ENCODE measurements at places on chromosomes 6 and 20.

- no peak for DNase-seq
These were observed 54.1 kb upstream of the PDE7B start for GRCh38 chr6:135797361-135797760.

DNA sequence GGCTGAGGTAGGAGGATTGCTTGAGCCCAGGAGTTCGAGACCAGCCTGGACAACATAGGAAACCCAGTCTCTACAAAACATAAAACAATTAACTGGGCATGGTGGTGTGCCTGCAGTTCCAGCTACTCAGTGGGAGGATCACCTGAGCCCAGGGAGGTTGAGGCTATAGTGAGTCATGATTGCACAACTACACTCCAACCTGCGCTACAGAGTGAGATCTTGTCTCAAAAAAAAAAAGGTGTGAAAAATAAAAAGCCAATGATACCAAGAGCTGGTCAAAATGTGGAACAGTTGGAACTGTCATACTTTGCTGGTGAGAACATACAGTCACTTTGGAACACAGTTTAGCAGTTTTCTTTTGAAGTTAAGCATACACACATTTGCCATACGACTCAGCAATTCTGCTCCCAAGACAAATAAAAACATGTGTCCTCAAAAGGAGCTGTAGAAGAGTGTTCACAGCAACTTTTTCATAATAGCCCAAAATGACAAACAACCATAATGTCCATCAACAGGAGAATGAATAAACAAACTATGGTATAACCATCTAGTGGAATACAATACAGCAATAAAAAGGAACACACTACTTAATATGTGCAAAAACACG lies 21.6 kb upstream of the FKBP5 start:
- DNase-seq, result no peak

DNA sequence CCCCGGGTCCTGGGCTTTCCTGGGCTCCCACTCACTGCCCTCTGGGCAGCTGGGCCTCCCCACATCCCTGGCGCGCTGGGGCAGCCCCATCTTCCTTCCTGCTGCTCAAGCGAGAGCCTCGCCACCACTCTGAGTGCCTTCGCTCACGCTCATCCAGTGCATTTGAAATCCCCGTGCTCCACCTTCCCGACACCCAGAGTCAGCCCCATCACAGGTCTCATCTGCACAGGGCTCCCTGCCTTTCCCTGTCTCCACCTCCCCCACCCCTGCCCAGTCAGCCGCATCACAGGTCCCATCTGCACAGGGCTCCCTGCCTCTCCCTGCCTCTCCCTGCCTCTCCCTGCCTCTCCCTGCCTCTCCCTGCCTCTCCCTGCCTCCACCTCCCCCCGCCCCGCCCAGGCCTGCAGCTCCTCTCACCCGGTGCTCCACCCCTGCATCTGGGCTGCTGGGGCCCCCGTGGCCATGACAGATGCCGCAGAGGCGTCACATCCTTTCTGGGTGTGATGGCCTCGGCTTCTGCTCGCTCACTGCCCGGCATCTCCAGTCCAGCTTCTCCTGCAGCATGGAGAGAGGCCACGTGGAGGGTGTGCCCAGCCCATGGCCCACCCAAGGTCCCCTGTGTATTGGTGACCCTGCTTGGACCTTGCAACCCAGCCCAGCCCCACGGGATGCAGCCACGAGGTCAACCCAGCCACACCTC lies 9.0 kb upstream of the BHLHE23 start:
- no peak for DNase-seq

GRCh38 chr6:137227871-137228302 lies 8.7 kb upstream of the IFNGR1 start:
- no peak for DNase-seq

DNA sequence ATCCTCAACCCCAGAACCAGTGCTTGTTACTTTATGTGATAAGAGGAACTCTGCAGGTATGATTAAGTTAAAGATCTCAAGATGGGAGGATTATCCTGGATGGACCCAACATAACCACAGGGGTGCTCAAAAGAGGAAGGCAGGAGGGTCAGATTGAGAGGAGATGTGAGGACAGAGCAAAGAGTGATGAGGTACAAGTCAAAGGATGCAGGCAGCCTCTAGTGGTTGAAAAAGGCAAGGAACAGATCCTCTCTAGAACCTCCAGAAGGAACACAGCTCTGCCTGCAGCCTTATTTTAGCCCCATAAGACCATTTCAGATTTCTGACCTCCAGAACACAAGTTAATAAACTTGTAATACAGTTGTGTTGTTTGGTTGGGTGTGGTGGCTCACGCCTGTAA lies 41.2 kb downstream of the PDSS2 start:
- DNase-seq, result no peak

GRCh38 chr20:921068-921467 lies 4.9 kb upstream of the ANGPT4 start:
- DNase-seq, result no peak

GRCh38 chr6:71367756-71368155 lies 79.1 kb downstream of the OGFRL1 start:
- DNase-seq, result no peak

- peak; percentile 25 for DNase-seq
These were observed 229.6 kb downstream of the FOXC1 start for GRCh38 chr6:1839361-1839760.

DNA sequence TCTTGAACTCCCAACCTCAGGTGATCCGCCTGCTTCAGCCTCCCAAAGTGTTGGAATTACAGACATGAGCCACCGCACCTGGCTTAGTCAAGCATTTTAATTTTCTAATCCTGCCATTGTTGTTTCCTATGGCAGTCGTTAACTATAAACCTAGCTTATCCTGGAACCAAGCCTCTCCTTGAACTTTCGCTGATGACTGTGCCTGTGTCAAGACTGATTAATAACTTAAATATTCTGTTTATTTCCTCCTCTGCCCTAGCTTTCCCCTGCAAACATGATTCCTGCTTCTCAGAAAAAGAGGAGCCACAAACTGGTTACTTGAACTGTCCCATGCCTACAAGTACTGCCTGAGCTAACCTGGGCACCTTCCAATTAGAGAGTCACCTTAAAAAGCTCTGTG lies 1.5 kb downstream of the VNN1 start:
- no peak for DNase-seq

- DNase-seq, result no peak
These were observed 96.0 kb upstream of the PRND start for GRCh38 chr20:4625687-4626086.

DNA sequence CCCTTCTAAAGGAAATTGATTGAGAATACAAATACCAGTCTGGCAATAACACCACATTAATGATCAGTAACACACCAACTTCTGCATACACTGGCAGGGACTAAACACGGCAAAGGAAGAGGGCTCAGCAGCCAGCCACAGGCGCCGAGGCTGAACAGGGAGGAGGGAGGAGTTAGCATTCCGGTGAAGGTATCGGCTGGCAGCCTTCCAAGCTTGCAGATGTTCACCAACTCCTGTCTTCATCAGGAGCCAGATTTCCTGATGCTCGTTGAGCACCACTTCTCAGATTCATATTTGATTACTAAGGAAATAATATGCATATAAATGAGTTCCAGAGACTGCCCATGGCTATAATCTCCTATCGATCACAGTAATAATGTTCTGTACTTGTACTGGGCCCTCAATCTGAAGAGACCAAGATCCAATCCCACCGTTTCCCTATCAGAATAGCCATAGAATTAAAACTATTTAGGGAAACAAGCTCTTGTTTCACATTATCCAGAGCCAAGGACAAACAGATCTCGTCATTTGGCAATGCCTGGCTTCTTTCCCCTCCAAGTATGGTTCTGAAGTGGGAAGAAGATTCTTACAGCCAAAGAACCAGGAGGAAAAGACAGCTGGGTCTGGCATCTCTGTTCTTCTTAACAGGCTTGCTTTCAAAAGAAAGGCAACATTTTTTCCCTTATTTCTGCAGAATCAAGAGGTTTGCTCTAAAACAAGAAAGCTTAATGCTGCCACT lies 42.2 kb downstream of the GFOD1 start:
- DNase-seq, result peak; percentile 69

DNA sequence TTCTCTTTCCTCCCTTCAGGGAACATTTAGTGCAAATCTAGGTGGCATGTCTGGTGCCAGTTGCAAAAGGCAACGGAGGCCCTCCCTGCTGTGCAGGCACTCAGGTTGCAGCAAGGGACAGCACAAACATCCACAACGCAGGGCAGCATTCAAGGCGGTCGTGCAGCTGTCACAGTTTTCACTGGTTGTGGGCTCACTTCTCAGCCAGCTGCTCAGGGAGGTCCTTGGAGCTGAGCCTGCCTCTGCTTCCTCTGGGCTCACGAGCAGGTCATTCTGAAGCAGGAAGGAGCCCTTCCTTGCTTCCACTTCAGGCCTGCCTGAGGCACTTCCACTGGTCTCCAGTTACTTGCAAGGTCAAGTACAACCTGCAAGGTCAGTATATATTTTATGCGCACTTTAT lies 3.8 kb upstream of the NPEPL1 start:
- DNase-seq, result no peak

- no peak for DNase-seq
These were observed 116.0 kb downstream of the SYCP2 start for GRCh38 chr20:59817406-59817805.

GRCh38 chr20:25009218-25010145 lies 16.9 kb upstream of the APMAP start:
- DNase-seq, result no peak

DNA sequence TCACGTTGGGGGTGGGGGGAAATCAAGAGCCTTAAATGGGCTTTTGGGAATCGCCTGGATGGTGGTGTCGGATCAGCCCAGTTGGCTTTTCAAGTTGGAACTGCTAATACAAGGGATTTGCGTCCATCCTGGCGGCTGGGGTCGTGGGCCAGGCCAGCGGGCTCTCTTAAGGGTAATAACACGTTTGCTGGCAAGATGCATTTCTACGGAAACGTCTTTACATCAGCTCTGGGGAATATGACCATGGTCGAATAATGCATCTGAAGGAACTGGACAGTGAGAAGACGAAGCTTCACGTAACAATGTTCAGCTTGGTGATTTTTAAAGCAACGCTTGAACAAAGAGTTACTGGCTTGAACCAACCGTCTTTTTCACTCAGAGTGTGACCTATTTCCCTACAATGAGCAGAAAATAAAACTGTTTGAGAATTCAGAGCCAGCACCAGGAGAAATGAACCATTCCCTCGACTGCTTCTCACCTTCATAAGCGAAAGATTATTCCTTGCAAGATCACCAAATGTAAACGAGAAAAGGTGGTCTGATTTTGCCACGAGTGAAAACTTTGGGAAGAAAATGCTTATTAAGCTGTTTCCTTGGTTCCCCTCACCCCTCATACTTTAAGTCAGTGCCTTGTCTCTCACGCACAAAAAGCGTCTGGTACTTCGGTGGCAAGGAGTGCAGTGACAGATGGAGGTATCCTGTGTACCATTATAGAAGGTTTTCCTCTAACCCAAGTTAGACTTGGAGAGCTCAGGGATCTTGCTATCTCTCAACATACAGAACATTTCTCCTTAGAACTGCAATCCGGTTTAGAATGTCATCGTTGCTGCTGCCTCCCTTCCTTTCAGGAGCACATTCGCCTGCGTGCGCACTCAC lies 1.4 kb upstream of the MARCKS start:
- peak; percentile 44 for DNase-seq

DNA sequence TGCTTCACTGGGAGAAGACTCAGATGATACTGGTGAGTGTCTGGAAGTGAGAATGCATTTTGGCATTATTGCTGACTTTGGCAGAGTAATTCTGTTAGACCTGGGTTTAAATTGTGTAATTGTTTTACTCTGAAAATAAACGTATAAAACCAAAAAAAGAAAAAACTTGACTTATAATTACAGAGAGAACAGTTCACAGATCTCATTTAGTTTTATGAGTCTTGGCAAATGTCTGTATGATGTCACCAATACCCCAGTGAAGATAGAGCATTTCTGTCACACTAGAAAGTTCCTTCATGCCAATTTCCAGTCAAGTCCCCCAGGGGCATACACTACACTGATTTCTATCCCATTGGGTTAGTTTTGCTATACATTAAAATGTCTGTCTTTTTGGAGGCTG lies 67.3 kb downstream of the SMAP1 start:
- no peak for DNase-seq

DNA sequence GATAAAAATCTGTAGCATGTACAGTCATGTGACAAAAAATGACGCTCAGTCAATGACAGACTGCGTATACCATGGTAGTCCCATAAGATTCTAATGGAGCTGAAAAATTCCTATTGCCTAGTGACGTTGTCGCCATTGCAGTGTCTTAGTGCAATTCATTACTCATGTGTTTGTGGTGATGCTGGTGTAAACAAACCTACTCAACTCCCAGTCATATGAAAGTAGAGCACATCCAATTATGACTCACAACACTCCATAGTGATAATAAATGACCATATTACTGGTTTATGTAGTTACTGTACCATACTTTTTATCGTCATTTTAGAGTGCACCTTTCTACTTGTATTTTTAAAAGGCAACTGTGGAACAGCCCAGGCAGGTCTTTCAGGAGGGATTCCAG lies 45.0 kb downstream of the TFAP2A start:
- DNase-seq, result no peak

GRCh38 chr20:57087102-57087501 lies 179.3 kb downstream of the BMP7 start:
- no peak for DNase-seq

DNA sequence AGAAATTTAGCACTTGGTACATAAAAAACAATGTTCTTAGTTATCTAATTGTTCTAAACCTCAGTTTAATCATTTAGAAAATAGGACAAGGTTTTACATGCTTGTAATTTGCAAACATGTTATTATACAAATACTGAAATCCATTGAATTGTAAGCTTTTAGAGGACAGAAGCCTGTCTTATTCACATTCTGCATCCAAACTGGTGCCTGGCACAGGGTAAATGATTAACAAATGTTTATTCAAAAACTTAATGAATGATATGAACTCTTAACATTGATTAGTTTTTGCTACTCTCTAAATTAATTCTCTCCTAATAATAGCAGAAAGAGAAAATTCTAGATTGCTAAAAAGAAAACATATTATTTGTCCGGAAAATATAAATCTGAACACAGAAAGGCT lies 58.4 kb upstream of the MCM9 start:
- DNase-seq, result no peak

DNA sequence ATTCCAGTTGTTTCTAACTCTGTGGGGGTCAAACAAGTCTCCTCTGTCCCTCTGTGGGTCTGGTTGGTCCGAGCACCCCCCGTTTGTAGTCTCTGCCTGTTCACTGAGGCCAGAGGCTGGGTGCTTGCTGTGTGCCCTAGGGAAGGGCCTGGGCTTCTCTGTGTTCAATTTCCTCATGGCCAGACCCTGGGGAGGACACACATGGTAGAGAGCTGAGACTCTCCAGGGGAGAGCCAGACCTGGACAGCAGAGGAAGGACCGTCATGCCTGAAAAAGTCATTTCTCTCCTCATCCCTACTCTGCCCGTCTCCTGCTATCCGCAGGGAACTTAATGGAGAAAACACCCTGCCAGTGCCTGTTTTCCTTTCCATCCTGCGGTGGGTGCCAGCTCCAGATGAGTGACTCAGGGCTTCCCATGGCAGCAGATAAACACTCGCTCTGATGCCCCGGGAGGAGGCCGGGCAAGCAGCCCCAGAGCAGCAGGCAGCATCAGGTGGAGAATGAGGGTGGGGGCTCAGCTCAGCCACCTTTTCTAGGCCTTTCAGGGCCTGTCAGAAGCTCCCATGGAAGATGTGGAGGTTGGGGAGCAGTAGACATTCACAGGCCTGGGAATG lies 51.9 kb downstream of the SNAI1 start:
- no peak for DNase-seq
